Sigmoid colon (tissue), 7 donors: ENCODE measurements at places on chromosomes 2 and 18. TPM values are rescaled to one million over a fixed set of nuclear protein-coding genes. Genes with fewer than 3 reads are reported as not detected.

The UXS1 gene
- polyA plus RNA-seq = 10.9 TPM

The AQP4 gene
- 0.25 TPM for polyA plus RNA-seq

The LYPD1 gene
- 2.4 TPM for polyA plus RNA-seq

The GULP1 gene
- 10.8 TPM for polyA plus RNA-seq

The LRRC30 gene
- polyA plus RNA-seq = not detected
